ENCODE measurements at places on chromosomes 7 and 10.

- no peak for DNase-seq
Measured at GRCh38 chr10:19728376-19728775, 87.9 kb upstream of the PLXDC2 start.

- DNase-seq: no peak
Measured at GRCh38 chr10:95790982-95791381, 35.0 kb downstream of the ENTPD1 start.

DNA sequence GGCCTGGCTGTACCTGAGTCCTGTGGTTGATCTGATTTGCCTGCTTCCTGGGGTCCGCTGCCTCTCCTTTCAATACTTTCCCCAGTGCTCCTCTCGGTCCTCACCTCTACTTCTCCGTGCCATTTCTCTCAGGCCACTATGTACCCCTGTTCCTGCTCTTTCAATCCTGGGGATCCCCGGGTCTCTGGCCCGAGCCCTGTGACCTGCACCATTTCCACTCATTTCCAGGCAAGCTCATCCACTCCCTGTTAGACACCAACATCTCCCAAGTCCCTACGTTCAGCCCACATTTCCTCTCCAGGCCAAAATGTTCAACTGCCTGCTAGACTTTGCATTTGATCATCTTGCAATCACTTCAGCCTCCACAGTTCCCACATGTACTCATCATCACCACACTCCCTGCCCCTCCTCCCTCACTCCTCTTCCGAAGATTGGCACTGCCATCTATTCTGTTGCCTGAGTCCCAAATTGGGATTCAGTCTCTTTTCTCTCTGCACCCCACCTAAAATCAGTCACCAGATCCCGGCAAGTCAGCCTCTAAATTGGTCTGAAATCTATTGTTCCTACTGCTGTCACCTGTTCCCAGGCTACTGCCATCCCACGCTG, 34.4 kb upstream of the ZMIZ1 start:
- DNase-seq: no peak

DNA sequence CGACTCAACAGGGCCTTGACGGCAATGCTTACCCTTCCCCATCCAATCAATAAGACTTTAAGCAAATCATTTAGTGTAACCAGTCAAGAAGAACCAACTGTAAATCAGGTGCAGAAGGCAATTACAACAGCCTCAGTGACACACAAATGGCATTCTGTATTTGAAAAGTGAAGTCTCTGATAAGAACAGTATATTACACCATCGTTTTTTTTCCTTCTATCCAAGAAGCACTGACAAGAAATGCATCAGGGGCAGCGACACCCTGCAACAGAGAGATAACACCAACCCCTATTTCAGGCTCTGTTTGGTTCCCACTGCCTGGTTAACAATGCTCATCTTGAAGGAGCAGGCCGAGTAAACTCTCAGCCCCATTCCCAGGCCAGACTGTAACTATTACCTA, 204.0 kb upstream of the AOAH start:
- DNase-seq: no peak

- DNase-seq: no peak
Measured at GRCh38 chr10:71694567-71694968, 25.0 kb downstream of the C10orf105 start.

DNA sequence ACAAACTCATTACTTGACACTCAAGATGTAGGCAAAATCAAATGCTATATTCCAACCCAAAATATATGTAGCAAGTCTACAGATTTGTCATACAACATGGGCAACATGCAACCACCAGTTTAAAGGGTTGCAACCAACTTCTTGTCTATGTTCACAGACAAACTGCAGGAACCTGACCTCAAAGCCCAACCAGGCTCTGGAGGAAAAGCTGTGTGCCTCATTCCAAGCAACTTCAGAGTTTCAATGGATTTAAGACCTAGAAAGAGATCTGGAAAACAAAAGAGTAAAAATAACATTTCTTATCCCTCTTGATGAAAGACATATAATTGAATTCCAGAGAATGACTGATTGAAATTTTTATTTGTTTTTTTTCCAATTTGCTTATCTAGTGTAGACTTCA, 300.5 kb upstream of the ETV1 start:
- no peak for DNase-seq

DNA sequence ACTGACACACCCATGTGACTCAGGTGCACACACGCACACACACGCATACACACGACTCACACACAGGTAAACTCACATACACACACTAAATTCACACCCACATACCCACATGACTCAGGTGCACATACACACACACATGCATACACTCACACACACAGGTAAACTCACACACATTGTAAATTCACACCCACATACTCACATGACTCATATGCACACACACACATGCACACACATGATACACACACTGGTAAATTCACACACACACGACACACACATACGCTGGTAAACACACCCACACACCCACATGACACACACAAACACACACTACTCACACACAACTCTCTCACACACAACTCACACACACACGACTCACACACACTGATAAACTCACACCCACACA, 63.6 kb downstream of the TCERG1L start:
- no peak for DNase-seq

- DNase-seq: no peak
Measured at GRCh38 chr7:4634166-4634565, 47.9 kb upstream of the FOXK1 start.

DNA sequence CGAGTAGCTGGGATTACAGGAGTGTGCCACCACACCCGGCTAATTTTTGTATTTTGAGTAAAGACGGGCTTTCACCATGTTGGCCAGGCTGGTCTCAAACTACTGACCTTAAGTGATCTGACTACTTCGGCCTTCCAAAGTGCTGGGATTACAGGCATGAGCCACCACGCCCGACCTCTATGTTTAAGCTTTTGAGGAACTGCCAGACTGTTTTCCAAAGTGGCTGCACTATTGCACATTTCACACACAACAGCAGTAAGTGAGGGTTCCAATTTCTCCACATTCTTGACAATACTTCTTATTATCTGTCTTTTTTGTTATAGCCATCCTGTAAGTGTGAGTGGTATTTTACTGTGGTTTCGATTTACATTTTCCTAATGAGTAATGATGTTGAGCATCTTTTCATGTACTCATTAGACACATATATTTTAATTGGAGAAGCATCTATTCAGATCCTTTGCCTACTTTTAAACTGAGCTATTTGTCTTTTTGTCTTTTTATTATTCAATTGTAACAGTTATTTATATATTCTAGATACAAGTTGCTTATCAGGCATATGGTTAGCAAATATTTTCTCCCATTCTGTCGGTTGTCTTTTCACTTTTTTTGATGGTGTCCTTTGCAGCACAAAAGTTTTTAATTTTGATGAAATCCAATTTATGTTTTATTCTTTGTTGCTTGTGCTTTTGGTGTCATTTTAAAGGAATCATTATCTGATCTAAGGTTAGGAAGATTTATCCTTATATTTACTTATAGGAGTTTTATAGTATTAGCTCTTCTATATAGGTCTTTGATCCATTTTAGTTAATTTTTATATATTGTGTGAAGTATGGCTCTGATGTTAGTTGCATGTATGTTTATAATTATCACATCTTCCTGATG, 12.8 kb upstream of the IRF5 start:
- no peak for DNase-seq

DNA sequence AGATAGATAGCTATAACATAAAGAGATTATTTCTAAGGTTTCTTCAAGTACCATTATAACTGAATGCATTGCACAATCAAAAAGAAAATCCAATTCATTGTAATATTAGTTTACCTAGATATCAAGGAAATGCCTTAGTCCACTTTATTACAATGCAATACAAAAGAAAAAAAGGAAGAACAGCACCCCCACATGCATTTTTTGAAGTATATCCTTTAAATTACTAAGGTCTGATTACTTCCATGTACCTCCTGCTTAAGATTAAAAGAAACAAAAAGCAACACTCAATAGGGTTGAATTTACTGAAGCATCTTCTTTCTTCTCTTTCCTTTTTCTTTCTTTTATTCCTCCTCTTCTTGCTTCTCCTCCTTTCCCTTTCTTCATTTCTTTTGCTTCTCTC, 973.8 kb upstream of the LRRTM3 start:
- no peak for DNase-seq

Measured in iPS DF 6.9 (cell line).